ENCODE measurements at places on chromosomes 13 and 19. TPM values are rescaled to one million over a fixed set of nuclear protein-coding genes. Genes with fewer than 3 reads are reported as not detected.

Gene LRCH1
- total RNA-seq: 44.0 TPM

DNA sequence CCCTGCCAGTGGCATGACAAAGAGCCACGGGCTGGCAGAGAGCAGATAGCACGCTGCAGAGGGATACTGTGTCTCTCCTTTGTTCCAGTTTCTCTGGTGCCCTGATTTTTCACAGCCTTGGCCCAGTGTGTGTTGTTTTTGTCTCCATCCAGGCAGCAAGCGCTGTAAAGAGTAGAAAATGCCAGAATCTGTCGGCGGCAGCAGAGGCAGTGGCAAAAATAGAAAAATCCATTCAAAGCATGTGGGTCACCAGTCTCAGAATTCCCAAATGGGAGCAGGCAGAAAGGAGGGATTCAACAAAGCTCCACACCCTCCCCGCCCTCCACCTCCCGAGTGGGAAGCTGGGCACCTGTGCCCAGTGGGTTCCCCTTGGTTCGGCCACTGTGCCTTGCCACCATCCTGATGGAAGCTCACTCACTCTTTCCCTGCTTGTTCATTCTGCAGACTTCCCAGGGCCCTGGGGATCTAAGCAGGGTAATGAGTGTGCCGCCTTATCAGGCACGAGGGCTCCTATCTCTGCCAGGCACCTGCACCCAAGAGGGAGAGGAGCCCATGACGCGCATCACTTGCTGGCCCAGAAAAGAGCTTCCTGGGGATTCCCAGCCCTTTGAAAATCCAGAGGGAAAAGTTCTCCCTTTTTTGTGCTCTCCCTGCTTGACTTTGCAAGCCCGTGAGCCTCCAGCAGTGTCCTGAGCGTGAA is 416.9 kb downstream of the IRS2 start:
- no peak overlapping the region for H3K27ac ChIP-seq
- H3K27me3 ChIP-seq: no peaks in the 10 kb centered on the region
- H3K4me1 ChIP-seq: no peaks in the 10 kb centered on the region
- no peak for DNase-seq
- no peak overlapping the region for H3K4me3 ChIP-seq

DNA sequence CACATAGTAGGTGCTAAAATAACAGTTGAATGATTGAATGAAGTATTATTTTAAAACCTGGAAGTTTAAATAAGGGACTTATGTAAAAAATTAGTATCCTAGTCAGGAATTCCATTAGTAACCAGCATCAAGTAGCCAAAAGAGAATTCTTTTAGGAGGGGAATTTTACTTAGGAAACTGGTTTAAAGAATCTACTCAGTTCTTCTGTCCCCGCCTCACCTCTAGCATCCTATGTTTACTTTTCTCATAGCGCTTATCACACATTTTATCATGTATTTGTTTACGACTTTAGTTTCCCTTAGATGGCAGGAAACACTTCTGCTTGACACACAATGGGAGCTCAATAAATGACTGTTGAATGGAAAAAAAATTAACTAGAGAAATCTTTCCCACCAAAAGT is 229.0 kb downstream of the KLF5 start:
- no peaks in the 10 kb centered on the region for H3K27me3 ChIP-seq
- no peak overlapping the region for H3K4me3 ChIP-seq
- H3K36me3 ChIP-seq: no peaks in the 10 kb centered on the region
- no peak overlapping the region for H3K27ac ChIP-seq

Gene ZNF653
- 10.3 TPM for total RNA-seq

GRCh38 chr19:46744005-46744691 is 1.7 kb upstream of the FKRP start:
- peak overlapping the region; percentile 94 for H3K4me3 ChIP-seq
- H3K27me3 ChIP-seq: no peaks in the 10 kb centered on the region
- DNase-seq: no peak
- H3K36me3 ChIP-seq: peaks cover 35% of the 10 kb centered on the region
- no peak overlapping the region for H3K27ac ChIP-seq

- peaks cover 21% of the 10 kb centered on the region for H3K36me3 ChIP-seq
- no peak for DNase-seq
- H3K4me3 ChIP-seq: peak overlapping the region; percentile 56
Observed at GRCh38 chr13:49400755-49401659, 42.9 kb downstream of the CAB39L start.

Gene PLEKHJ1
- 74.9 TPM for total RNA-seq

DNA sequence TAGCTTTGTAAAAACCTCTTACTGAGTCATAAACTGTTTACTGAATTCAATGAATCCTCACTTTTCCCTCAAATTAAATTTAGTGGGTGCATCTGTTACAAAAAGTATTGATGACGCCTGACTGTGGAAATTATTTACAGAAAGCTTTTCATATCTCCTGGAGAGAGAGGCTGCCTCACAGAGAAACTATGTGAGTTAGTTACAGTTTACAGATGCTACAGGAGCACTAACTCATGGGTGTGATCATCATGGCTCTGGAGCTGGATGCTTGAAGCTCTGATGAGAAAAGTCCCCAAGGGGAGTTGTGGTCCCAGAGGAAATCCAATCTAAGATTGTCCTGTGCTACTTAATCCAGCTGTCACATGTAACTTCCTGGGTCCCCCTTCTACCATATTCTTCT is 590.8 kb downstream of the LMO7 start:
- no peak overlapping the region for H3K4me3 ChIP-seq
- H3K4me1 ChIP-seq: no peaks in the 10 kb centered on the region
- no peak overlapping the region for H3K27ac ChIP-seq
- H3K27me3 ChIP-seq: no peaks in the 10 kb centered on the region
- H3K36me3 ChIP-seq: no peaks in the 10 kb centered on the region
- no peak for DNase-seq

DNA sequence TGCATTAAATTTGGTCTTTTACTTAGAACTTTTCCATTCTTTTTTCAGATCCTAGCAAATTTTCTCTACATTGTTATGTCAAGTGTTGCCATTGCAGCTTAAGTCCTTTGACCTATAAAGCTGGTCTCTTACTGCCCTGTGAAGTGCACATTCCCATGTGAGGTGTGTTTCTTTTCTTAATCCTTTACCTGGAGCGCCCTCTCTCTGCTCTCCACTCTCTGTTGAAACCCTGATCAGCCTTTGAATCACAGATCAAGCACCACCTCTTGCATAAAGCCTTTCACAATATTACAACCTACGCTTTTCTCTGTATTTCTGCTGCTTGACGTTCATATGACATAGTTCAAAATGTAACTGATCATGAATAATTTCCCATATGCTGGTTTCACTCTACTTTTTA is 84.8 kb downstream of the PCDH17 start:
- no peak overlapping the region for H3K4me3 ChIP-seq
- H3K36me3 ChIP-seq: no peaks in the 10 kb centered on the region
- no peaks in the 10 kb centered on the region for H3K4me1 ChIP-seq
- no peaks in the 10 kb centered on the region for H3K27me3 ChIP-seq
- DNase-seq: no peak

Gene ZNF99
- total RNA-seq: 0.07 TPM

Gene HDGFL2
- total RNA-seq: 44.9 TPM

- DNase-seq: no peak
- no peak overlapping the region for H3K27ac ChIP-seq
- no peak overlapping the region for H3K4me3 ChIP-seq
- no peaks in the 10 kb centered on the region for H3K36me3 ChIP-seq
- no peaks in the 10 kb centered on the region for H3K4me1 ChIP-seq
Observed at GRCh38 chr13:88097541-88097940, 426.4 kb downstream of the SLITRK5 start.
